ENCODE measurements at places on chromosomes 2 and 18.

- peak; percentile 39 for DNase-seq
Measured at GRCh38 chr2:19362094-19362754, 3.8 kb upstream of the OSR1 start.

DNA sequence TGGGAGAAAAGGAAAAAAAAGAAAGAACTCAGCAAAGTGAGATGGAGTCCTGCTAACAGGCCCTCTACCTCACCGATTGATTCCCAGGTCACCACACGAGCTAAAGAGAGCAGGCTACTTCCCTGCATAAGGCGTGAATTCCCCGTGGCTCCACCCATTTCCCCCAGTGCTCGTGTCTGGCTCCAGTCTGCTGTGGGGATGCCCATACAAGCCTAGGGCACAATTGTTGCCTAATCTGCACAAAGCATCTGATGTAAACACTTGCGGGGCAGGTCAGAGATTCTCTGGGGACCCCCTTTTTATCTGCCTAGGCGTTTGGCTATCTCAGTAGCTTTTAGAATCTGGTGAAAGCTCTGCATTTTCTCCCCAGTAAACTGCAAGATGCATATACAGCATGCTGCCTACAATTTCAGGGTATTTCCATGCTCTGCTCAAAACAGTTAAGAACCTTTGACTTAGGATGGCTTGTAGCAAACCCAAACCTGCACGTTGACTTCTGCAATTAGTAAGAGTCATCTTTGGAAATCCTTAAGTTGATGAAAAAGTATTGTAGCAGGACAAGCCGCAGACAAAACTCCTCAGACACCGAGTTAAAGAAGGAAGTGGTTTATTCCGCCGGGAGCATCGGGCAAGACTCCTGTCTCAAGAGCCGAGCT is 34.8 kb downstream of the MYO3B start:
- DNase-seq = no peak

DNA sequence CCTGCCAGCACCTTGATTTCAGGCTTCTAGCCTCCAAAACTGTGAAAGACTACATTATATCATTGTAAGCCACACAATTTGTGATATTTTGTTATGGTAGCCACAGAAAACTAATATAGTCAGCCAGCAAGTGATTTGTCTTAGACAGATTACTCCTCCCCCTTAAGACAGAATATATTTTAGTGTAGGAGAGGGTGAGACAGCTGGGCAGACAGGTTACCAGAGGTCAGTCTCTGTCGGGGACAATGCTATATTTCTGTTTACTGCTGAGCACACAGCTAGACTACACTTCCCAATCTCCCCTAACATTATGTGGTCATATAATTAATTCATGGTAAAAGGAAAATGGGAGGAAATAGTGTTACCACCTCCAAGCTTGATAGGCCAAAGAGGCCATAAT is 185.8 kb upstream of the PIK3C3 start:
- DNase-seq = no peak

DNA sequence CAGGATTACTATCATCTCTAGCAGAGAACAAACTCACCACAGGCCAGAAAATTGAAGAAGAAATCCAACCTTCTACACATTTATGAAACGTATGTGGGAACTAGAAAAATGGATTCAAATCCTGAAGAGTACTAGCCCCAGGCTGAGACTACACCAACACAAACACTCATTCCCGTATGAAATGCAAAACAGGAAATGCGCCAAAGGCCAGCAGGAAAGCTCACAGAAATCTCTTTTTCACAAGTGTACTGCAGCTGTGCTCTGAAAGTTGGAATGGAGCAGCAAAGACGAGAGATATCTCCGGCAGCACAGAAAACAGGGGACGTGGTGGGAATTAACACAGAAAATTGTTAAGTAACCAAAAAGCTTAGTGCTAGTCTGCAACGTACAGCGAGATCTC is 913.5 kb downstream of the TDRD15 start:
- no peak for DNase-seq

GRCh38 chr18:22311301-22311700 is 106.4 kb downstream of the CTAGE1 start:
- DNase-seq = no peak

- DNase-seq = no peak
Measured at GRCh38 chr2:108911807-108912628, 77.0 kb downstream of the EDAR start.

DNA sequence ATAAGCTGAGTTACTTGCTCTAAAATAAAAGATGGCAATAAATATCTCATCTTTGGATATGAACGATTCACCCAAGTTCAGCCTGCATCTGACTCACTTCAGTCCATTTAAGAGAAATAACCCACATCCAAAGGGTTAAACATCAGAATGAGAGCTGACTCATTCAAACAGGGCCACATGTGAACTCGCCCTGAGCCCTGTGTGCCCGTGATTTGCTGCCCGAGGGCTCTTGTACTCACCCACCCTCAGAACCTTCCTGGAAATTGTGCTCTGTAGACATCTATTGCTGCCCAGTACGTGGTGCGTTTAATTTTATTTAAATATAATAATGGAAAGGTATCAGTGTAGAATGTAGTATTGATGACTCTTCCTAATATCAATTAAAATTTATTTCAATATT is 66.9 kb upstream of the RBM44 start:
- no peak for DNase-seq

DNA sequence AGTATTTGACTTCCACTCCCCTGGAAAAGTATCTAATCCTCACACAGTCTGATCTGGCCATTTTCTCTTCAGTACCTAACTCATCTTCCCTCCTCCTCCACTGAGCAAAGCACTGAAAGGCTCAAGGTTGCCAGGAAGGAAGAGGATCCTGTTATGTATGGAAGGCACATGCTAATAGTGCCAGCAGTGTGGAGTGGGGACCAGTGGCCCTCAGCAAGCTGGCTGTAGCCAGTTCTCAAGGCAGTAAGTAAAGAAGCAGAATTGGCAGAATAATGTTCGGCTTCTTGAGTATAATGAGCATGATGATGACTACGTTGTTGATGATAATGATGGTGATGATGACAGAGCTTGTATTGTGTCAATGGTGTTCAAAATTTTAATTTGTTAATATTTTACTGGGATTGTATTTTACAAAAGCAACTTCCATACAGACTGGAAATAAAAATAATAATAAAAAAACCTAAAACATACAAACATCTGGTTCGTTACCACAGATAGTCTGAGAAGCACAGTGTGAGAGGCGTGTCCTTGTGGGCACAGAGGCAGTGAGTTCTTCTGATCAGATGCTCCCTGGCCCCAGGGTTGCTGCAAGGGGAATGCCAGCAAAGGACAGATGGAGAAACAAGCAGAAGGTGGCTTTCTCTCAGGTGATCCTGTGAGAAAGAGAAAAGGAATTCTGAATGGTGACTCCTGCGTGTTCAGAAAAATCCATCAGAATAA is 528.8 kb downstream of the CMPK2 start:
- DNase-seq = no peak

- DNase-seq = no peak
Measured at GRCh38 chr2:137500599-137500998, 463.7 kb upstream of the HNMT start.

DNA sequence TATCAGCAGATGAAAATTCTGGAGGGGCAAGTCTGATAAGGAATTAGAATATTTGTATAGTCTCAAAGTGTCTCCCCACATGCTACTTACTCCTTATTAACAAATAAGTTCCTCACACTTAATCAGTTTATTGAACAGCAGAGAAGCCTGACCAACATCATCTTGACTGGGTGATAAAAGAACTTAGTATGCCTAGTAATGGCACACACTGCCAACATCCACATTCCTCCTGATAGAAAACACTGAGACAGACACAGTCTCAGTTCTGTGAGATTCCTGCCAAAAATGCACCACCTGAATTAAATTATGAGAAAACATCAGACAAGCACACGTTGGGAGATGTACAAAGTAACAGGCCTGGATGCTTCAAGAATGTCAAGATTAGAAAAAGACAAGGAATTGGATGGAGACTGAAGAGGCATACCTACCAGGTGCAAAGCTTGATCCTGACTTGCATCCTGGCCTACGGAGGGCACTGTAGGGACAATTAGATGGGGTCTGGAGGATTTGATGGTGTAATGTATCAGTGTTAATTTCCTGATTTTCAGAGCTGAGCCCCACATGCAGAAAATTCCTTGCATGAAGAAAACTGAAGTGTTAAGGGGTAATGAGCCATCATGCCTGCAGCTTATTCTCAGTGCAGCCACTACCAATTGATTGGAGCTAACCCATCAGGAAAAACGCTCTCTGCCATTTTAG is 200.4 kb upstream of the SH3BP4 start:
- DNase-seq = peak; percentile 10

DNA sequence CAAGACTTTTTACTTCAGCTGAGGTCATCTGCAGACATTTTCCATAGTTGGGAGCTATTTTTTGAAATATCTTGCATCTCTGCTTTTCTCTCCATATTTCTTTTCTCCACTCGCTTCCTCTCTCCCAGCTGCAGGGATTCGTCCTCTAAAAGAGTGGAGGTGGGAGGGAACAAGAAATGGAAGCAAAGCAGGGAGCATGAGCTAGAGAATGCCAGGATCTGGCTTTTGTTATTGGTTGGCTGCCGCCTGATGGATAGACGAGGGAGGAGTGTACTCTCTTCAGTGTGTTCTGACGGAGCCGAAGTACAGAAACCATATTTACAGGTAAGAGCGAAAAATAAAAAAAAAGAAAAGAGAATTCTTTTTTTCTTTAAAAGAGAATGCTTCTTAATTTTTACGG is at the start of gene CSRNP3:
Gene CSRNP3 (plus strand): TSS at position 282 of the 400 bp plus-strand sequence. CDS start 125,368 bp downstream, outside the sequence.
- peak; percentile 69 for DNase-seq

DNA sequence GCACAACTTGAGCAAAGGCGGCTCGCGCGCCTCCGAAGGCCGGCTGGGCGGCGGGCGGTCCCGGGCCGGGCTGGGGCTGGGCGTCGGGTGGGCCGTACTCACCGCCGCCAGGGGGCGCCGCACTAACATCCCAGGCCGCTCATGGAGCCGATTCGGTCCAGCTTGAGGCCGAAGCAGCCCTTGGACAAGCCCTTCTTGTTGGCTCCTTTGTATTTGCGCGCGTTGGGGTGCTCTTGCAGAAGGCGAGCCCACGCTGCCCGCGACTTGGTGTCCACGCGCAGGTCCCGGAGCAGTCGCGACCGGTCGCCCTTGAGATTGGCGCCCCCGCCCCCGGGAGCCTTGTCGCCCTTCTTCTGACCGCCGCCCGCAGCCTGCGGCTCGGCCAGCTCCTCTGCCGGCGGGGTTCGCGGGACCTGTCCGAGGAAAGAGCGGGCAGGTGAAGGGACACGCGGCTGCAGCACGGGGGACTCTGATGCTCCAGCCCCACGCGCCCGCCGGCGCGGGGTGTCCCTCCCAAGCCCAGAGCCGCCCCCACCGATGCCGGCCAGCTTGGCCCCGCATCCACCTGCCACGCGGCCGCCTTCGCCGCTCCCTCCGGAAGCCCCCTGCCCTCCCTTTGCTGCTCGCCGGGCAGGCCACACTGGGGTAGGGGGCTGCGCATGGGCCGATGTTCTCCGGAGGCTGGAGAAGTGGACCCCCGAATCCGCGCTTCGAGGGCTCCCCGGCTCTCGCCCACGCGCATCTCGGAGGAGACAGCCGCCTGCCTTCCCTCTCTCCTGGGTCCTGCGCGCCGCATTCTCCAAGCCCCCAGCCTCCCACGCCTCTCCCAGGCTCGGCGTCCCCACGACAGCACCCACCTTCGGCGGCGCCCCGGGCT is 655 bp downstream of the NPPC start:
- DNase-seq = peak; percentile 42

DNA sequence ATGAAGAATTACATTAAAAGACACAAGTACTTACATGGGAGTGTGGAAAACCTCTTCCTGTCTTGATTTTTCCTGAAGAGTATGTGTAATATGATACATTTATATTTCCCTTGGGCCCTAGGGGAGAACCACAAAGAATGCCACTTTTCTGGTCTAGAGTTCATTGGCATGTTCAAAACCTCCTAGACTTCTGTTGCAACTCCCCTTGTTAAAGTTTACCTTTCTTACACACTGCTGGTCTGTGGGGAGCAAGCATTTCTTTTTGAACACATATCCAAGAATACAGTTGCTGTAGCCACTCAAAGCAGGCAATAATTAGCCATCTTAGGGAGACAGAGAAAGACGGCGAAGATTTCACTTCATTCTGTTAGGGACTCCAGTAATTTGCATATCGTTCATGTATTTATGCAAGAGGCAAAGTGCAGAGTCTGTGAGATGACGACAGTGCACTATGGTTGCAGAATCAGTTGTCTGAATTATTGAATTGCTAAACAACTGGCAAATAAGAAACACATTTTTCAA is 103.5 kb downstream of the NOL4 start:
- peak; percentile 46 for DNase-seq

DNA sequence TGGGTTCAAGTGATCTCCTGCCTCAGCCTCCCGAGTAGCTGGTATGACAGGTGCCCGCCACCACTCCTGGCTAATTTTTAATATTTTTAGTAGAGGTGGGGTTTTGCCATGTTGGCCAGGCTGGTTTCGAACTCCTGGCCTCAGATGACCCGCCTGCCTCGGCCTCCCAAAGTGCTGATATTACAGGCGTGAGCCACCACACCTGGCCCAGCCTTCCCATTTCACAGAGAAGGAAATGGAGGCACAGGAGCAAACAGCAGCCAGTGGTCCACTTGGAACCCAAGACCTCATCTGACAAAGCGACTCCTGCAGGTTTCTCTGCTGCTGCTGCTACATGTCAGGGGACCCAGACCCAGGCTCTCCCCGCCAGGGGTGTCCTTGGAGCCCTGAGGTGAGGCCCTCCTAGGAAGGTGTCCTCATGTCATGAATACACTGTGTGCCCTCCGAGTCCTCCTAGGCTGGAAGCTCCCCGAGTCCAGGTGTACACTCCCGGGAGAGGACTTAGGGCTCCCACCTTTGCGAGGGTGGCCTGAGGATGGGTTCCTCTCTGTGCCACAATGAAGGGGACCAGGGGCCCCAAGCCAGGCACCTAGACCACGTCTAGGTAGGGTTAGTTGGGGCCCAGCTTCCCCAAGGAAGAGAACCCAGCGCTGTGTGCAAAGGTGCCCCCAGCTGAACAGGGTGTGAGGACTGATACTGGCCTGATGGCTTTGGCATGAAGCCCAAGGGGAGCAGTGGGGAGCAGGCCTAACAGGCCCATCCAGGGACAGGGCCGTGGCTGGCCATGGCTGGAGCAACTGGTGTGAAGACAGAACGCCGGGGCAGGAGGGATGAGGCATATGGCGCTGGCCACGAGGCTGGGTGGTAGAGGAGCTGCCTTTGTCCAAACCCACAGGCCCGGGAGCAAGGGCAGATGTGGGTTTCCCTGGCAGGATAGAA is 56.1 kb downstream of the HS6ST1 start:
- DNase-seq = no peak

GRCh38 chr18:35289293-35289692 is 736 bp downstream of the ZSCAN30 start:
- no peak for DNase-seq

- peak; percentile 13 for DNase-seq
Measured at GRCh38 chr18:69031571-69031970, 233.7 kb downstream of the CCDC102B start.

GRCh38 chr2:15667809-15668556 is 76.3 kb downstream of the DDX1 start:
- DNase-seq = no peak

- DNase-seq = no peak
Measured at GRCh38 chr2:16261071-16261470, 320.7 kb downstream of the MYCN start.

- DNase-seq = no peak
Measured at GRCh38 chr2:217918308-217919024, 84.3 kb downstream of the TNS1 start.
